ENCODE measurements at places on chromosomes 7 and 10.

DNA sequence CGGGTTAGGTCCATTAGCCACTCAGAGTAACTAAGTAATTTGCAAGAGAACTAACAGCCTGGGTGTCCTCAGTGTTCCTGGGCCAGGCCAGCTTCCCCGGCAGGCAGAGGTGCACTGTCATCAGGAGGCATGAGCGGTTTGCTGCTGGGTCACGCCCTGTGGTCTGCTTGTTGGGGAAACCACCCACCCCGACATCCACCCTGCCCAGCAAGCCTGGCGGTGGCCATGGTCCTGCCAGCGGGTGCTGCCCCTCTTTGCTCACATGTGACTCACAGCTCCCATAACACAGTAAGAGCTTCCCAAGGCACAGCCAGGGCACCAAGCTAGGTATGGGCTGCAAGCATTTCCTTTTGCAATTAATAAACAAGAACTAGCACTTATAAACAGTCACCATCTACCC, 75.9 kb downstream of the RGS10 start:
- no peaks in the 10 kb centered on the region for H3K36me3 ChIP-seq
- H3K27ac ChIP-seq, result no peak overlapping the region
- peaks cover 20% of the 10 kb centered on the region for H3K4me1 ChIP-seq
- H3K4me3 ChIP-seq, result no peak overlapping the region
- DNase-seq, result no peak

DNA sequence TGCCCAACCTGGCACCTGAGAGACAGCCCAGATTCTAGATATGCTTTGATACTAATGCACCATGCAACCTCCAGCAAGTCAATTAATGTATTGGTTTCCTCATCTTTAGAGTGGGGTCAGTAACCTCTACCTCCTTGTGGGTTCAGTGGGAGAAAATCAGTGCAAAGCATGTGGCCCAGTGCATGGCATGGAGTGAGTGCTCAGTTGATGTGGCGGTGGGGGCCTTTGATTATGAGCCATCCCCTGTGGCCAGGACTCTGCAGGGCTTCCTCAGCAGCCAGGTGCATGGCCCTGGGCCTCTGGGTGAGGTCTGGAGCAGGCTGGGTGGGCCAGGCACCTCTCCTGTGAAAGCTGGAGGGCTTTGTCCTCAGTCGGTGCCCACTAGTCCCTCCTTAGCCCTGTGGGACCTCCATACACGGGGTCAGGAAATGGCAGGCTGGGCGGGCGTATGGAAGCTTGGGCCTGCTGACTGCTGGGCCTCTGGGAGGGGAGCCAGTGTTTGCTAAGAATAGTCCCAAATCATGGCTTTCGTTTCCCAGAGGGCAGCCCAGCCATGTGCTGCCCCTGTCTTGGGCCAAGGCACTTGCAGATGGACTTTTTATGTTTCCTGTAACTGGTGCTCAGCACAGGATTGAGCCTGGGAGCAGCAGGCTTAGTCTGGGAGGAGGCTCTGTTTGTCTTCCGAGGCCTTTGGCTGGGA, 3.4 kb downstream of the PALD1 start:
- no peak overlapping the region for H3K4me3 ChIP-seq
- H3K27ac ChIP-seq, result peak overlapping the region; percentile 64
- no peaks in the 10 kb centered on the region for H3K27me3 ChIP-seq
- no peaks in the 10 kb centered on the region for H3K36me3 ChIP-seq

DNA sequence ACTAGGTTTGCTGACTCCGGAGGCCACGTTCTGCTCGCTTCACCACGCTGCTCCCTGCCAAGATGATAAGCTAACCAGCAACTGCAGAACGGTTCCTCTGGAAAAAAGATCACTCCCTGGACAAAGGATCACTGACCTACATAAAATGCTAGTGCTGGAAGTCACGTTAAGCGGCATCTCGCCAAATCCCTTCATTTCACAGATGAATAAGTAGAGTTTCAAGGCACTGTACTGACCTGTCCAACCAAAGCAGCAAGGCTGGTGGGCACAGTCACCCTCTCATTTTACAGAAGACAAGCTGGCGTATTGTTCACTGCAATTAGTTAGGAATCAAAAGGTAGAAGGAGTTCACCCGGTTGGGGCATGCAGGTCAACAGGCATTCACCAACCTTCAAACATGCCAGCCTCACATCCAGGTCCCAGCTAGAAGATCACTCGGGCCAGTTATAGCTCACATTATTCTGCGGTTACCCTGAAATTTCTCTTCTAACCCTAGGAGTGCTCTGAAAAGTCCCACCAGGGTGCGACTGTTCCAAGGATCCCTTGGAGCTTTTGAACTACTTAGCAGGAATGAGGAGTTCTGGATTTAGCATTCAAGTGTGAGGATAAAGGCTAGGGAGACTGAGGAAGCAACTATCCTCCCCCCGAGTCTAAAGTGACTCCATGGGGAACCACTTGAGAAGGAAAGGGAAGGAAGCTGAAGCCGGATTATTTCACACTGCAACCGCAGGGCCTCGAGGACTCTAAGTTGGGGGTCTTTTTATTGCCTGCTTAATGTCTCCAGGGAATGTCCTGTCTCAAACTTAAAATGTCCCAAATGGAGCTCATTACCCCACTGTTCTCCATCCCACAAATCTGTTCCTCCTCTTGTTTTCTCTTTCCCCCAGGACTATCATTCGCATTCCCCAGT, 32.8 kb downstream of the HIPK2 start:
- no peaks in the 10 kb centered on the region for H3K36me3 ChIP-seq
- H3K4me3 ChIP-seq, result no peak overlapping the region
- peak overlapping the region; percentile 26 for H3K27ac ChIP-seq
- H3K4me1 ChIP-seq, result peaks cover 64% of the 10 kb centered on the region

DNA sequence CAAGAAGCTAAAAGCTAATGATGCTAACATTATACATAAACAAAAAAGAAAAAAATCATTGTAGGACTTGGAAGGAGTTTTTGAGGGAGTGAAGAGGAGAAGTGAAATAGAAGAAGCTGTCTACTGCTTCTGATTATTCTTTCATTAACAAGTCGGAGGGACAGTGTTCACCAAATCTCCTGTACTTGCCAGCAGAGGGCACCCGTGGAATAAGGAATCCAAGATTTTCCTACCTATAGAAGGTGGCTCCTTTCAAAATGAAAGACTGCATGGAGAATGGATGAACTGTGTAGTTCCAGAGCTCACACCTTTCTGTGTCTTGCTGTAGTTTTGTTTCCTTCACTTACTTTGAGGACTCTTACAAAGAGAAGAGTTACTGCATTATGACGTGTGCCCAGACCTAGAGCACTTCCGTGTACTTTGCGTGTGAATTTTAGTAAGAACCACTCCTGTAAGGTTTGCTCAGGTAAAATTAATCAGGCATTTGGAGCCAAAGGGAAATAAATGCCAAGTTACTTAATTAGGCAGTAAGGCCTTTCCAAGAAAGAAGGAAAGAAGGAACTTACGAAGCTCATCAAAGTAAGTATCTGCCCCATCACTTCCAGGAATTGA, 145.1 kb downstream of the SEMA3D start:
- H3K27me3 ChIP-seq, result no peaks in the 10 kb centered on the region
- H3K36me3 ChIP-seq, result no peaks in the 10 kb centered on the region
- no peak overlapping the region for H3K4me3 ChIP-seq
- DNase-seq, result peak; percentile 78
- H3K4me1 ChIP-seq, result no peaks in the 10 kb centered on the region
- H3K27ac ChIP-seq, result no peak overlapping the region

DNA sequence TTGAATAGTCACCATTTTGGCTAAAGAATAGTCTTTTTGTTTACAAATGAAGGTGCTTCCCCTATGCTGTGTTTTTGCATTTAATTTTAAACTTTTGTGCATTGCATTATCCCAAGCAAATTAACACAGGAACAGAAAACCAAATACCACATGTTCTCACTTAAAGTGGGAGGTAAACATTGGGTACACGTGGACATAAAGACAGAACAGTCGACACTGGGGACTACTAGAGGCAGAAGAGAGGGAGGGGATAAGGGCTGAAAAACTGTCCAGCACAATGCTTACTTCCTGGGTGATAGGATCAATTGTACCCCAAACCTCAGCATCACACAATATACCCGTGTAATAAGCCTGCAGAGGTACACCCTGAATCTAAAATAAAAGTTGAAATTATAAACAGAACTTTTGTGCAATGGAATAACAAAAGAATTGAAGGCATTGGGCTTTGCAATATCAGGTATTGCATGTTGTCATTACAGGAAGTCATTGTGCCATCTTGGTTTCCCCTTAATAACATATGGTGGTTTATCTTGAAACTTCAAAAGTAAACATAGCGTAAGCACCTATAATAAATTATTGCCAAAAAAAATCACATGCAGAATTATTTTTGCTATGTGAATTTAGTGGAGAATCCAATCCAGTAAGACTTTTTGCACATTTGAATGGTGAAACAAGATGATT, 16.1 kb downstream of the ADD3 start:
- H3K36me3 ChIP-seq, result no peaks in the 10 kb centered on the region
- no peaks in the 10 kb centered on the region for H3K27me3 ChIP-seq
- H3K27ac ChIP-seq, result no peak overlapping the region
- no peak for DNase-seq
- H3K4me1 ChIP-seq, result peaks cover 13% of the 10 kb centered on the region

GRCh38 chr10:60978287-60979115, 34.5 kb upstream of the RHOBTB1 start:
- DNase-seq, result no peak
- H3K4me1 ChIP-seq, result no peaks in the 10 kb centered on the region
- H3K27me3 ChIP-seq, result no peaks in the 10 kb centered on the region
- H3K36me3 ChIP-seq, result no peaks in the 10 kb centered on the region
- H3K27ac ChIP-seq, result no peak overlapping the region
- no peak overlapping the region for H3K4me3 ChIP-seq

- peak overlapping the region; percentile 68 for H3K27ac ChIP-seq
- no peaks in the 10 kb centered on the region for H3K27me3 ChIP-seq
- H3K4me3 ChIP-seq, result peak overlapping the region; percentile 72
- no peaks in the 10 kb centered on the region for H3K36me3 ChIP-seq
- H3K4me1 ChIP-seq, result no peaks in the 10 kb centered on the region
These were observed 333 bp upstream of the PLCE1 start for GRCh38 chr10:93993414-93993781.

DNA sequence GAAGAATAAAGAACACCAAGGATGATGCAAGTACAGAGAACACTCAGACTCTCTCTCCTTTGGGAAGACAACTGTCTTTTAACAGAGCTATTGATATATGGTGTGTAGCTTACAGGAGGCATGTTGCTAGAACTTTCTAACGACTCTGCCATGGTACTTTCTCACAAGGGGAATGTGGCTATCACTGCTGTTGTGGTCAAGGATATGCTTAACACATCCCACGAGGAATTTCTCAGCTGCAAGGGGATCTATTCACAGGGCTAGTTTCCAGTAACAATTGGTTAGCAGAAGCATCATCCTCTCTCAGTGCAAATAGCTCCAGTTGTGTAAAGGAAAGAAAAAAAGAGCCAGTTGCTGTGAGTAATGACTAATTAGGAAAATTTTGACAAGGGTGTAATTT, 826.0 kb downstream of the SORCS1 start:
- no peak overlapping the region for H3K4me3 ChIP-seq
- H3K4me1 ChIP-seq, result no peaks in the 10 kb centered on the region
- H3K27ac ChIP-seq, result no peak overlapping the region
- no peaks in the 10 kb centered on the region for H3K36me3 ChIP-seq
- no peaks in the 10 kb centered on the region for H3K27me3 ChIP-seq
- no peak for DNase-seq

DNA sequence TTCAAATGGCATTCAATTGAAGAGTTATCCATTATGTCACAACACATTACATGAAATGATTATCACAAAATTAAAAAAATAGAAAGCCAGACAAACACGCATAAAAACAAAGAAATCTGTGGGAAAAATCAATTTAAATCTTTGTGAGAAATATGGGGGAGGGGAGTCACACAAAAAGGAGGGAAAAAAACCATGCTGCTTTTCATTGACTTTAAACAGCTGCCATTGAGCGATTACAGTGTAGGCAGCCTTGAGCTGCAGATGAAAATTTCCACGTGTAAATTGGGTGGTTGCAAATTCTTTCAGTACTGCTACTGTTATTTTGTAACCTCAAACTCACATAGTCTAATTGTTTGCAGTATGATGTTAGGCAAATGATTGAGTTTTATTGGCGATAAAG, 889.9 kb upstream of the PHF14 start:
- H3K4me1 ChIP-seq, result no peaks in the 10 kb centered on the region
- H3K4me3 ChIP-seq, result no peak overlapping the region
- DNase-seq, result no peak
- no peaks in the 10 kb centered on the region for H3K27me3 ChIP-seq
- H3K36me3 ChIP-seq, result no peaks in the 10 kb centered on the region

GRCh38 chr7:5229451-5230264, 39.6 kb downstream of the WIPI2 start:
- H3K27me3 ChIP-seq, result no peaks in the 10 kb centered on the region
- H3K27ac ChIP-seq, result no peak overlapping the region
- no peaks in the 10 kb centered on the region for H3K4me1 ChIP-seq
- peaks cover 85% of the 10 kb centered on the region for H3K36me3 ChIP-seq
- DNase-seq, result no peak

DNA sequence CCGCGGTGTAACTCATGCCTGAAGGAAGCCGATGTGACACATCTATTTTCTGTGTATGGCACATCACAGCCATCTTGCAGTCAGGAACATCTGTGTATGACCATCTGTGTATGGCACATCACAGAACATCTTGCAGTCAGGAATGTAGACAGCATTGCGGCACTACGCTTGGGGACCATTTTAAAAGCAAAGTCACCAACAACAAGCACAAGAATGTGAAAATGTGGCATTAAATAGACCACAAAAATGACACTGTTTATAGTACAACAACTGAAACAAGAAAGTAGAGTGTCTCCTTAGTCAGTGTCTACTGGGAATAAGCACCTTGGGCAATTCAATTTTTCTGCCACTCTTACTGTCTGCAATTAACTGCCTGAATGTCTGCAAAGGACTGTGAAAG, 124.4 kb downstream of the HGF start:
- DNase-seq, result no peak
- peaks cover 7% of the 10 kb centered on the region for H3K4me1 ChIP-seq
- H3K4me3 ChIP-seq, result no peak overlapping the region
- no peaks in the 10 kb centered on the region for H3K27me3 ChIP-seq
- no peak overlapping the region for H3K27ac ChIP-seq

DNA sequence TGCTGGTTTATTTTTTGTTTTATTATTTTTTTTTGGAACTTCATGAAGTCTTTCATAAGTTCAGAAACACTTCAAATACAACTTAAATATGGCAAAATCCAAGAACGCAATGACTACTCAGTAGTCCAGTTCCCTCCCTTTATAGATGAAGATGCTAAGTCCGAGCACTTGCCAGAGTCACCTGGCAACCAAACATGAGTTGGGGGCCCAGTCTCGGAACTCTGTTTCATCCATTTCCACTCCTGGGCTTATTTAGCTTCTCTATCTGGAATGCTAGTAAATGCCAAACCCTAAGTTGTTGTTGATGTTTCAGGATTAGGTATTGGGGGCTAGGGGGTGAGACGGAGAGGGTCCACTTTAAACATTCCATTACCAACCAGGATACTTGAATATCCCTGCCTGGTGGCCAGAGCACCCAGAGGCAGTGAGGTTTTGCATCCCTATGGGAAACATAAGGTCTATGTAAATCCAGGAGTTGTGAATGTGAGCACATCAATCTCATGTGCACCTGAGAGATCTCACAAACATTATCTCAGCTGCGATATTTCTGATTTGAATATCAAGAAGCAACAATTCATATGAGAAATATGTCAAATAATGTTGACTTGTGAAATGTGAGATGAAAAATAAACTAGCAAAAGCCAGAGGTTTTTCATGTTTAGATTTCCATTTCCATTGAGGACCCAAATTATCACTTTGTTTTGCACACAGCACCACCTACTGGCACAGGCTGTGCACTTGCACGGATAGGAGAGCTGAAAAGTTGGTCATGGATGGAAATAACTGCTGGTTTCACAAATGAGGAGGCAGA, 129.3 kb downstream of the PKD1L1 start:
- H3K36me3 ChIP-seq, result no peaks in the 10 kb centered on the region
- peak overlapping the region; percentile 34 for H3K27ac ChIP-seq
- DNase-seq, result peak; percentile 82
- H3K4me1 ChIP-seq, result peaks cover 4% of the 10 kb centered on the region
- H3K4me3 ChIP-seq, result no peak overlapping the region

GRCh38 chr10:44261296-44261695, 123.6 kb downstream of the CXCL12 start:
- no peaks in the 10 kb centered on the region for H3K36me3 ChIP-seq
- peak overlapping the region; percentile 59 for H3K27ac ChIP-seq
- H3K4me3 ChIP-seq, result no peak overlapping the region
- DNase-seq, result no peak

All from tibial artery (tissue), 4 donors.